Vagina (tissue), 2 donors: ENCODE measurements at places on chromosomes 4 and X. TPM values are rescaled to one million over a fixed set of nuclear protein-coding genes. Genes with fewer than 3 reads are reported as not detected.

MAGEB2 gene
- not detected for total RNA-seq

ART3 gene
- 0.74 TPM for total RNA-seq

ABCG2 gene
- total RNA-seq: 7.4 TPM

RAB39B gene
- total RNA-seq: 0.74 TPM

NOCT gene
- total RNA-seq: 4.2 TPM

ZGRF1 gene
- 5.6 TPM for total RNA-seq
